ENCODE measurements at places on chromosomes 11 and 22.
A peak's percentile ranks its signal among the peaks of the same experiment; 100 is the strongest.

- ATAC-seq: no peak
Measured at GRCh38 chr11:132035766-132036165, 665.4 kb downstream of the NTM start.

- no peak for ATAC-seq
Measured at GRCh38 chr11:58446294-58446693, 4.3 kb upstream of the OR5B12 start.

DNA sequence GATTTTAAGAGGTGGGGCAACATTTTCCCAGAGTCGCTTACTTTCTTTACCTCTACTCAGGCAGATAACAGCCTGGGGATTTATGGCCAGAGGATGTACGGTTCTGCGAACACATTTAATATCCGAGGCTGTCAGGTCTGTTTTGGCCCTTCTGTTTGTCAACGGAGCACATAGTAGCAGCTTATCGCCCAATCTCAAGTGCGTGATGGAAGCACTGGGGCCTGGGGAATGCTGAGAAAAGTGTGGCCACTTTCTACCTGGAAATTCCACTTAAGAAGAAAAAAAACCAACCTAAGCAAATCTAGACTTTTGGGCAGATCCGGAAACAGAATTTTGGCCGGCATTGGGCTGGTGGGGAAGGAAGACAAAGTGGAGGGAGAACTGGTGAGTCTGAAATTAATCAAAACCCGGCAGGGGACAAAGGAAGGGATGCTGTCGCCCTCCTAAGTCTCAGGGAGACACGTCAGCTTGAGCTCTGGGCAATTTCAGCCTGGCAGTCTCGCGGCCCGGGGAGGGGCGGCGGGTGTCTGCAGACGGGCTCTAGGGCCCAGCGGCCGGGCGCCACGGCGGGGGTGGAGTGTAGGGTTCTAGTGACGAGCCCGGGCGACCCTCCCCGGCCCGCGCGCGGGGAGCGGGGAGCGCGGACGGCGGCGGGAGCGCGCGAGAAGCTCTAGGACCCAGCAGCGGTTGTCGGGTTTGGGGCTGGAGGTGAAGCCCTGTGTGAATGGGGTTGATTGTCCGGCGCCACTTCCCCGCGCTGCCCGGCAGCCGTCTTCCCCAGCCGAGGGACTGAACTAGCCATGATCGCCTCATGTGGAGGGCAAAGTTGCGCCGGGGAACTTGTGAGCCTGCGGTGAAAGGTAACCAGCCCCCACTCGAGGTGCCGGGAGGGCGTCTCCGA lies at the start of gene AMOTL1:
Gene AMOTL1 (plus strand): TSS at position 656 of the 901 bp plus-strand sequence. CDS start 156 bp downstream, at position 812.
- ATAC-seq: no peak

GRCh38 chr11:65960824-65961266 lies 689 bp upstream of the SART1 start:
- peak; percentile 1 for ATAC-seq

GRCh38 chr11:64568041-64568571 lies 22.9 kb upstream of the SLC22A12 start:
- no peak for ATAC-seq

GRCh38 chr11:130413405-130414106 lies 14.9 kb downstream of the ADAMTS8 start:
- peak; percentile 78 for ATAC-seq

- no peak for ATAC-seq
Measured at GRCh38 chr11:62984451-62984991, at the start of gene SLC22A6. Gene SLC22A6, minus strand, starts transcription at chr11:62984967. Its CDS starts 277 bp downstream, at chr11:62984690.
